ENCODE measurements at places on chromosomes 5 and 9.

- no peak for DNase-seq
These were observed 22.8 kb downstream of the CSNK1A1 start for GRCh38 chr5:149528281-149529060.

GRCh38 chr9:137085920-137086530, 760 bp upstream of the MAN1B1 start:
- no peak for DNase-seq

- DNase-seq, result no peak
These were observed 101.5 kb downstream of the TAF11L14 start for GRCh38 chr5:17735761-17736160.

- no peak for DNase-seq
These were observed 8.1 kb upstream of the ZBED3 start for GRCh38 chr5:77095189-77095588.

DNA sequence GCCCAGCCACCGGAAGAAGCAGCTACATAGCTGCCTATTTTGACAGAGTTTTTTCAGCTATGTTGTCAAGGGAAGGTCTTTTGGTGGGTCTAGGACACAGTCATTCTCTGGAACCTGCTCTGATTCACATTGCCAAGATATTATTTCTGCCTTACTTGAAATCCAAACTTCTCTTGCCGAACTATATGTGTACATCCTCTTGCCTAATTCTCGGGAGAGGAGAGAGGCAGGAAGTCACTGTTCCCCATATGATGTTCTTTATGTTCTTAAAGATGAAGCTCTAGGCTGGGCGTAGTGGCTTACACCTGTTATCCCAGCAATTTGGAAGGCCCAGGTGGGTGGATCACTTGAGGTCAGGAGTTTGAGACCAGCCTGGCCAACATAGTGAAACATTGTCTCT, 8.6 kb downstream of the TMEM252 start:
- no peak for DNase-seq

DNA sequence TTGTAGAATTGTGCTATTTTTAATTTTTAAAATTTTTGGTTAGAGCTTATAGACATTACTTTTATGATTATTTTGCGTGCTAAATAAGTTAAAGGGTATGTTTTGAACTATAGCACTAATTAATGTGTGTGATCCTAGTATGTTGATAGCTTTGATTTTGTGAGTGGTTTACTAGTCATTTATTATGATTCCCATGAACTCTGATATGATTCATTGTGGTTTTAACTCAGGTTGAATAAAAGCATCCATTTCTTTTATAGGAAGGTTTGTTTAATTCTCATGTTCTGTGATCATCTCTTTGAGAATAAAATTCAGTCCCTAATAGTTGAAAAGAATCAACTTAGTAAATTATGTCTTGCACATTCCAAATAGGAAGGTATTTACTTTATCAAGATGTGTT, 22.5 kb downstream of the C5orf22 start:
- DNase-seq, result no peak

- DNase-seq, result no peak
These were observed at the start of gene PRUNE2 for GRCh38 chr9:76905791-76906646. Gene PRUNE2, minus strand, starts transcription at chr9:76906114. Its CDS starts 151 bp downstream, at chr9:76905963.

- no peak for DNase-seq
These were observed 99.1 kb downstream of the AOPEP start for GRCh38 chr9:94825611-94825958.

GRCh38 chr5:180126716-180127681, 55.4 kb upstream of the RNF130 start:
- no peak for DNase-seq

GRCh38 chr9:81108391-81108790, 581.0 kb downstream of the TLE1 start:
- no peak for DNase-seq

DNA sequence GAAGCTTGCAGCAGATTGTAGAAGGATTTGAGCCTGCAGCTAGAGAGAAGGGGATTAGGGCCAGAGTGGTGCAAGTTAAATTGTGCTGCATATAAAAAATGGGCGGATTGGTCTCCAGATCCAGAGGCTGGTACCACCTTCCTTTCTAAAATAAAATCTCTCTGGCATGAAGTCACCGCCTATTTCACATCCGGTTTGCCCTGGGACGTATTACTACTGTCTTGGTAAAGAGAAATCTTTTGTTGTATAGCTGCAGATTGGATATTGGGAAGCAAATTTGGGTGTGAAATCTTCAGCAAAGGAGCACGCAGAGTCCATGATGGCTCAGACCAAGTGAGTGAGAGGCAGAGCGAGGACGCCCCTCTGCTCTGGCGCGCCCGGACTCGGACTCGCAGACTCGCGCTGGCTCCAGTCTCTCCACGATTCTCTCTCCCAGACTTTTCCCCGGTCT, at the start of gene GABRA1:
GABRA1 (plus strand) TSS at position 180 of the 451 bp plus-strand sequence. CDS start 2,691 bp downstream, outside the sequence.
- no peak for DNase-seq

GRCh38 chr5:5584236-5584745, 161.8 kb downstream of the ICE1 start:
- no peak for DNase-seq

DNA sequence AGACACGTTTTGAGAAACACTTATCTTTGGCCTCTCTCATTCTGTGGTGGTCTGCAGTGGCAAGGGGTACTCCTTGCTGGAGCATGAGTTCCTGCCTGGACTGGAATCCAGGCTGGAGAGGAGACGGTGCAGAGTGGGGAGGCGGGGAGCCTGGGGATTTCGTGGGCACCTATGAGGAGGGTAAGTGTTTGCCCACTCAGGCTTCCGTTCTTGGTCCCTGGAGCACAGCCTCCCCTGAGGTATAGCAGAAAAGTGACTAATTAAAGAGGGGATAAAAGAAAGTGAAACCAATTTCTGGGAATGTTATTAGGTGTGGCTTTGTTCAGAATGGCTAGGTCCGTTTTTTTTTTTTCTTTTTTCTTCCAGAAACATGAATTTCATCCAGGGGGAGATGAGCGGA, 90.8 kb downstream of the ARHGAP26 start:
- no peak for DNase-seq

DNA sequence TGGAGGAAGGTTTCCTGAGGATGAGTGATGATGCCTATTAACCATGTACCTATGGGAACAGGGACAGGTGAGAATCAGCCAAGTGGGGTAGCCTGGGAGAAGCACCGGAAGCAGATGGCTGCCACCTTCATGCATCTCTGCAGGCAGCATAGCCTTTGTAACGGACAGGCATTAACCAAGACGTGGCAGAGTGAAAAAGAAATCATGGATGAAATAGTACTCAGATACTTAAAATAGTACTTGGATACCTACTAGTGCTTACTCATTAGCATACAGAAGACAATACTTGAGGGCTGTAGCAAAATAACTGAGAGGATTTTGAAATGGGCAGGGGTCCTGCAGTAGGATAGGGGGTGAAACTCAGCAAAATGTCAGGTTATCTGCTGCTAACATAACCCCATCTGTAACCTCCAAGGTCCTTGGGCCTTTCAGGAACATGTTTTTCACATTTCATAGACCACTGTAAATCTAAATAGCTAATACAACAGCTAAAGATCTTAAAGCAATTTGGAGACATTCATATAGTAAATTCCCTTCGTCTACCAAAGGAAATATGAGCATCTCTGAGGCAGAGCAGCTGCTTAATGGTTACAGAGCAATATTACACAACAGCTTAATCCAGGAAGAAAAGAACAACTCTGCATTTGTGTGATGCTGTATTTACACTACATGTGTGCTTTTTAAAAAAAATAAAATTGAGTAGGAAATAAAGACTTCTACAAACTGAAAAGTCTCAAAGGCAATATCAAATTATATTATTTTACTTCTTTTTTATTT, 154.3 kb downstream of the NFIB start:
- no peak for DNase-seq

- DNase-seq, result no peak
These were observed 46.9 kb downstream of the ACTBL2 start for GRCh38 chr5:57435701-57436134.

GRCh38 chr9:3823842-3824475, 298.2 kb upstream of the RFX3 start:
- DNase-seq, result no peak

- DNase-seq, result no peak
These were observed 332.0 kb downstream of the SPATA31D1 start for GRCh38 chr9:82320566-82320965.

GRCh38 chr9:122281368-122281767, 16.7 kb downstream of the MRRF start:
- DNase-seq, result no peak

GRCh38 chr9:37679649-37680402, 29.1 kb downstream of the FRMPD1 start:
- DNase-seq, result no peak

- no peak for DNase-seq
These were observed 20.9 kb downstream of the CMBL start for GRCh38 chr5:10286862-10287227.

DNA sequence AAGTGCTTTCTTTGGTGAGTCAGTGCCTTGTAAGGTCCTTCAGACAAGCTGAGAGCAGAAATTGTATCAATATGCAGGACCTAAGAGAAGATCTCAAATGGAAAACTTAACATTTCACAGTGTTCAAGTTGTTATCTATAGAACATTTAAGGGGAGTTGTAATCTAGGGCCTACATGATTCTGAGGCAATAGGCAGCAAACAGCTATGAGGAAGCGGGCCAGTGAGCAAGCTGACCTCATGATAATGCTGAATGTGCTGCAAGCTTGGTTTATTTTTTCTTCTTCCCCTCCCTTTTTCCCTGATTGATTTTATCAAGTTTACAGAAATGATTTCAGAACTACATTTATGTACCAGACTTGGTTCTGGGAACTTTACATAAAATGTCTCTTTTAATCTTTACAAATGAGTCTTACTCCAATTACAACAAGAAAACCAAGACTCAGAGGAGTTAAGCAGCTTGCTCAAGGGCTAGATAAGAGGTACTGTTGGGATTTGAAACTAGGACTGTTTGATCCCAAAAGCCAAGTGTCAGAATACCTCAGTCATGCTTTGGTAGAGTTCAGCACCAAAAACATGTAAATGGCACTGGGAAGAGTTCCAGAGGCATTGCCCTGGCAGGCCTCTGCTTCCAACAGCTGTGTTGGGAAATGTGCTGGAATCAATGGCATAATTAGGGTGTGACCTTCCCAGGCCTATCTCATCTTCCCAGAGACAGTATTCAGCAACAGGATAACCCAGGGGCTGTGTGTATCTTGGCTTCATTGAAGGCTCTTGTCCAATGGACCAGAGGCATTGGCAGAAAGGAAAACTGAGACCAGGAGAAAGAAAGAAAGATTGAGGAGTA, 130.1 kb downstream of the LRRC70 start:
- no peak for DNase-seq

GRCh38 chr5:143156572-143156971, 246.9 kb downstream of the NR3C1 start:
- DNase-seq, result no peak

- no peak for DNase-seq
These were observed 24.6 kb downstream of the CAMK2A start for GRCh38 chr5:150264667-150265603.

GRCh38 chr9:124128568-124129166, 117.1 kb downstream of the LHX2 start:
- no peak for DNase-seq

GRCh38 chr9:2465921-2466460, 155.6 kb upstream of the VLDLR start:
- DNase-seq, result no peak

- no peak for DNase-seq
These were observed 52.3 kb downstream of the NLN start for GRCh38 chr5:65774346-65774745.

DNA sequence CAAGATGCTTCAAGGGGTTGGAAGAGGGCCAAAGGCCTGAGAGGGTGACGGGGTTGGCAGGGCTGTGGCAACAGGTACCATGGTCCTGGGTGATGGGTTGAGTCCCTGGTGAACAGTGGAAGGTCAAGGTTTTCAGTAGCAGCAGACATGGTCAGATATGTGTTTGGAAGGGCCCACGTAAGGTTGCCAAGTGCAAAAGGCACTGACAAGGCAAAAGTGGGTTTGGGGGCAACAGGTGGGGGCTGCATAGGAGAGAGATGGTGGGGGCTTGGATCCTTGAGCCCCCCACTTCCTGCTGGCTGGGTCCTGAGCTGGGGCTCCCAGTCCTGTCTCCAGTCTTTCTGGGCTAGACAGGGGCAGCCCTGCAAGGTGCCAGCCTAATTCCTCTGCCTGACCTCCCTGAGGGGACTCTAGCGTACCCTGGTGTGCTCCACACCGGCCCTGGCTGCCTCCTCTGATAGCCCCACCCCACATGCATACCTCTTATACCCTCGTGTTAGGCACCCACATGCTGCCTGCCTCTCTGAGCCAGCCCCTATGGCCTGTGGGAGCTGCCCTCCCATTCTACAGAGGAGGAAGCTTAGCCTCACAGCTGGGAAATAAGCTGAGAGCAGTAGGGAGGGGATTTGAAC, 20.9 kb upstream of the NSD1 start:
- no peak for DNase-seq

DNA sequence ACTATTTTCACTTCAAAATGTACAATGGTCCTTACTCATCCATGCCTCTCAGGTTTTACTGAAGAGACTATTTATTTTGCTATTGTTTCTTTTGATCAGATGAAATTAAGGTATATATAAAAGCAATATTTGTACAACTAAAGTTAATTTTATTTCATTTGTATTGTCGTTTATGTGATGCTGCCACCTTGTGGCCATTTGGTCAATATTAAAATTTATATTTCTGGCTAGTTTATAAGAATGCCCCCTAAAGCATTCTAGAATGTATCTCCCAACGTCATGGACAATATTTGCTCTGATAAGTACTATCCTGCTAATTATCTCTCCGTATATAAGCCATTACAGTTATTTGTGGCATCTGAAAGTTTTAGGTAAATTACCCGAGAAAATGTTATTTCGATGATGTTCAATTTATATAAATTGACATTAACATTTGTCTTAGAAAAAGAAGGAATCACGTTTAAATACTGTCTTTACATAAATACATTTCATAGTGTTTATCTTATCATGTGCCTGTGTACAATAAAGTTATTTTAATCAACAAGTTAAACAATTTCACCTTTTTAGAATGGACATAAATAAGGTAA, 680.0 kb downstream of the TAF11L14 start:
- no peak for DNase-seq

GRCh38 chr9:109557481-109557880, 59.4 kb upstream of the PTPN3 start:
- DNase-seq, result no peak

DNA sequence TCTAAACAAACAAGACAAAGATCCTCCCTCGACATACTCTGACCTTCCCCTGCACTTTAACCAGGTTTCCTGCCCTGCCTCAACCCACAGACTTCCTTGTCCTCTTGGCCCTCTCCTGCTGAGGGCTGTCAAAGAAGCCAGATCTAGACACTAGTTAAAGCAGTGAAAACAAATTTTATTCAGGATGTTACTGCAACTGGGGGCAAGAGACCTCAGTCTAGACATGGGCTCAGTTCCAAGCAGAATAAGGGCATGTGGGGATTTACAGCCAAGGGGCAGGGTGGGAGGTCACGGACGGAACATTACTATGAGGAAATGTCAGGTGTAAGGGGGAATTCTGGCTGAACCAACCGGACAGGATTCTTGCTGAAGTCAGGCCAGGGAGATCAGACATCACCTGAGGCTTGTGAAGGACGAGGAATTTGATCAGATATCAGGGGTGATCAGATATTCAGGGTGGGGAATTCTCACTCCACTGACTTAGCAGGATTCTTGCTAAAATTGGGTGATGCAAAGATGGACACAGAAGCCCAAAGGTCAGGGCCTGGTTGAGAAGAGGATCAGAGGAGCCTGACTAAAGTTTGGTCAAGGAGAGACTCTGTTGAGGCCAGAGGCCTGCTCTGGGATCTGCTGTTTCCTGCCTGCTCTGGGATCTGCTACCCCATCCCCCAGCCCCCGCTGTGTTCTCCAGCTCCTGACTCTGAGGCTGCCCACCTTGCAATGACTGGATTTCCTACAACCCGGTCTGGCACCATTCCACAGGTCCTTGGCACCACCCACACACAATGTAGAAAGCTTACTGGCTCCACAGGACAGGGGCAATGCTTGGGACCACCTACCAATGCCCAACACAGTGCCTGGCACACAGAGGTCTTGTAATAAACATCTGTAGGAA, 21.5 kb downstream of the GABBR2 start:
- DNase-seq, result no peak
